Activated CD8-positive, alpha-beta memory T cell treated with anti-CD3 and anti-CD28 coated beads for 48 hours (primary cell): ENCODE measurements at places on chromosomes 13 and 19.

DNA sequence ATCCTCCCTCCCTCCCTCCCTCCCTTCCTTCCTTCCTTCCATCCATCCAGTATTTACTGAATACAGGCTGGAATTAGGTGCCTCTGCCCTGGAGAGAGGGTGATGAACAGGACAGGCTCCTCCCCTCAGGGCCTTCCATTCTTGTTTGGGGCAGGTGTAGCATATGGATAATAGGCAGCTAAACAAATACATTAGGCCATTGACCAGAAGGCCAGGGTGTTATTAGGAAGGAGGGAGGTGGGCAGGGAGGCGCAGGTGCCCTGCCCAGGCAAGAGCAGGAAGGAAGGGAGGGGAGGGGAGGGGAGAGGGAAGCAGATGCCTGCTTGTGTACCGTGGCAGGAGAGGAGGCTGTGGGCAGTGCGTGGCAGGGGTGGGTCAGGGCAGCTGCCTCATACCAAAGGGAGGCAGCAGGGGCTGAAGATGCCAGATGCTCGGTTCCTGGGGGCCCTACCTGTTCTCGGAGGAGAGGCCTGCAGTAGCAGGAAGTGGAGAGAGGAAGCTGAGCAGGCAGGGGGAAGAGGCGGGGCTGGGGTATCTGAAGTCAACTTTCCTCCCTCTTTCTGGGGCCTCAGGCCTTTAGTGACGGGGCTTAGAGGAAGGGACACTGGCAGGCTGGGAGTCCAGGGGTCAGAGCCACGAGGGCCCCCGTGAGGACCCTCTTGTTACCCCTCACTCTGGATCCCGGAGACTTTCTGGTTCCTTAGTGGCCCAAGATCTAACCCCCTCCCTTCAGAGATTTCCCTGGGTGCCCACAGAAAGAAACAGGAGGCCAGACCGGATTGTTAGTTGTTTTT is at the start of gene RINL:
TSS of gene RINL (minus strand) at position 495 of the 794 bp plus-strand sequence. CDS start 1,533 bp downstream, outside the sequence.
- DNase-seq = no peak

- DNase-seq = no peak
Observed at GRCh38 chr13:33441015-33441414, 155.5 kb upstream of the STARD13 start.

- no peak for DNase-seq
Observed at GRCh38 chr19:54882758-54883157, 8.7 kb downstream of the FCAR start.

DNA sequence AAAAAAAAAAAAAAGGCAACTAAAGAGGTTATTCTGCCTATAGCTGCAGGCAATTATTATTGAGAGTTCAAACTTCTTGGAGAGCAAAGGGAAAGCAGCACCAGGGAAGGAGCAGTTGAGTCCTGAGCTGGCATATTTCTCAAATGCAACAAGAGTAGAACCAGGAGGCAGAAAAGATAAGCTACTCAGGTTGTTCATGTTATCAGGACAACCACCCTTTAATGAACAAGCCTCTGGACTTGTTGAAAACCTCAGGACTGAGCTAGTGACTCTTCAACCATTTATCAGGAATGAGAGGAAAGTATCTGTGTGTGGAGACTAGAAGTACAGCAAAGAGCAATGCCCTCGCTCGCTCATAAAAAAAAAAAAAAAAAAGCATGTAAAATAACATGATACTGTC is 183.0 kb downstream of the KCTD12 start:
- no peak for DNase-seq

GRCh38 chr13:23695711-23696464 is 125.7 kb downstream of the TNFRSF19 start:
- DNase-seq = peak; percentile 30

DNA sequence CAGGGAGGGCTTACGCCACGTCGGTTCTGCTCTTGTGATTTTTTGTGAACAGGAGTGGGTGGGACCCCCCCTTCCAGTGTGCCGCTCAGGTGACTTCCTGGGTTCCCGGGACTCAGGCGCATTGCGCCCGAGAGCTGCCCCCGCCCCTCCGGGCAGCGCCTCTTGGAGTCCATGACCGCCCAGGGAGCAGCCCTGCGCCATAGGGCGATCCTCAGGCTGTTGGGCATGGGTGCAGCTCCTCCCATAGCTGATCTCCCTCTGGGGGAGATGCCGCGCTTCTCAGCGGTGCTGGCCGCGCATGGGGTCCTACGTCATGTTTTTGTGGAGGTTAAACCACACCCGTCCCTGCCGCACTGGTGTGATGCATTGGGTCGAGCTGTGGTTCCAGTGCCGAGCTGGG is 7.9 kb upstream of the TMPRSS9 start:
- DNase-seq = no peak

DNA sequence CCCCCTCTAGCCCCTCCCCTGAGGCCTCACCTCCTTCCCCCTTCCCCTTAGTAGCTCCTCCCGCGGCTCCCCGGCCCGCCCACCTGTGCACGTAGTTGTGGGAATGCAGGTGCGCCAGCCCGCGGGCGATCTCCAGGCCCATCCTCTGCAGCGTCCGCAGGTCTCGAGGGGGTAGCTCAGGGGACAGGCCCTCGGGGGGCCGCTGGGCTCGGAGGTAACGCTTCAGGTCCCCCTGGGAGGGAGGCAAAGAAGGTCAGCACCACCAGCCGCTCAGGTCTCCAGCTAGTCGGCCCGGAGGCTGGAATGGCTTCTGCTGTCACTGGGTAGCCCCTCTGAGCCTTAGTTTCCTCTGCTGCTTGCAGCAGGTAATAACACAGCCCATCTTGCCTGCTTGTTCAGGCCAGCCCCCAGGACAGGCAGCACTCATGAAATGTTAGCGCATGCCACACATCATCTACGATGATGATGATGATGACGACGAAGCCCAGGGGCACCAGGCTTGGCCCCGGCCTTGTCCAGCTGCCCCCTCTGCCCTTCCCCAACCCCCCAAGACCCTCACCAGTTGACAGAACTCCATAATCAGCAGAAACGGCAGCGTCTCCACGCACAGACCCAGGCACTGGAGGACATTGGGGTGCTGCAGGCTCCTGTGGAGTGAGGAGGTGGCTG is 9.2 kb downstream of the LMTK3 start:
- DNase-seq = no peak

DNA sequence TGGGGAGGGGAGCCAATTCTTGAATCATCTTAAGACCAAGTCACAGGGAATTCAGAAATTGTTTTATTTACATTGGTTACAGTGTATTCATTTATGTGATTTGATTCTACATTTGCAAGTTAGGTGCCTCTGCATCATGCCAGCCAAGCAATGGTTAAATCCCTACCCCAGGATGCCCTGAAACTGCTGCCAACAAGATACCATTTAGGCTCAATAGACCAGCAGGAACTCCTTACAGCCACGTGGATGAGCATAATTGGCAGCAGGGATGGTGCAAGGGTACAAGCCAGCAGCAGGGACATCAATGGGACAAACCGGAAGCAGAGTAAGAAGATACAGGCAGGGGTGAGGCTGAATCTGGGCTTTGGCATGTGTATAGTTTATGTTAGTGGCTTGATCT is 72.4 kb upstream of the NBEA start:
- no peak for DNase-seq

GRCh38 chr19:48896191-48896720 is 2.3 kb downstream of the TULP2 start:
- no peak for DNase-seq

DNA sequence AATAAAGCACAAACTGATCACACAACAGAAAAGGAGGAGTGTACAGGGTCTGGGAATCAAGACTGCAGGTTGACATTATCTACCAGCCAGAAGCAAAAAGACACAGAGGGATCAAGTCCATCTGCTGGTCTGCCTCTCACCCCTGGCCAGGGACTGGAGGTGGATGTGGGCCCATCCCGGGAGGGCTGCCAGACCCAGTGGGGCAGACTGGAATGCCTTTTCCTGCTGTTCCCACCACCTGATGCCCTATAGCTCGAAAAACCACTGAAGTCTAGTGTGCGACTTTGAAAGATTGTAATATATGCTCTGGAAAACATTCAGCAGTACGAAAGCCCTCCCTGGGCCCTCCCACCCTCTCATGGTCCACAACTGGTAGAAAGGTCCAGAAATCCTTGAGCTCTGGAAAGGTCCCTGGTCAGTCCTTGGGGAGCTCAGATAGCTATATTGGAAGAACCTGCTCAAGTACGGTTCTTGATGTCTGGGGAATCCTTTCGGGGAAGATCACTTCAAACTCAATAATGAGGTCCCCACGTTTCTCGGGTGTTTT is 2.6 kb downstream of the DNAJB1 start:
- no peak for DNase-seq
